ENCODE measurements at places on chromosomes 4 and X.

DNA sequence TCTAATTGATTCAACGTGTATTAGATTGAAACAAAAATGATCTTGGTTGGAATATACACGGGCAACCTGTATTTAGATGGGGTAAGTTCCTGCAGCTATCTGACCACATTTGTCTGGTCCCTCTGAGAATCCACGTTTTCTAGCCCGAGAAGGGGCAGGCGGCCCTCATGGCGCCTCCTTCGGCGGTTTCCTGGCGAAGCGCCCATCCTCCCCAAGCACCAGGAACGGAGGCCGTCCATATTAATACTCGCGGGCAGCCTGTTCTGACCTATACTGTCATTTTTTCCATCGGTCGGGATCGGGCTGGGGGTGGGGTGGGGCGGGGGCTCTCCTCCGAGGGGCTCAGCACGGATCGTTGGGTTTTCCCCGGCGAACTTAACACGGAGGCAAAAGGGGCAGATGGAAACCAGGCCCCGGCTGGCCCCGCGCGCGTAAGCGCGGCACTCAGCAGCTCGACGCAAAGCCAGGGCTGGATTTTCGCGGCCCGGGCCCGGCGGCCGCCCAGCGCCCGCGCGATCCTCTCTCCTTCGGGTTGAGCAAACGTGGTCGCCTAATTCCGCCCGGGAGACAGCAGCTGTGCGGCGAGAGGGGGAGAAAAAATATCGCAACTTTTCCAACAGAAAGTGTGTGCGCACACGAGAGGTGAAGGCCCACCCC lies 77.2 kb upstream of the BCOR start:
- DNase-seq: no peak

GRCh38 chrX:134469486-134469885 lies 9.5 kb downstream of the HPRT1 start:
- DNase-seq: no peak

DNA sequence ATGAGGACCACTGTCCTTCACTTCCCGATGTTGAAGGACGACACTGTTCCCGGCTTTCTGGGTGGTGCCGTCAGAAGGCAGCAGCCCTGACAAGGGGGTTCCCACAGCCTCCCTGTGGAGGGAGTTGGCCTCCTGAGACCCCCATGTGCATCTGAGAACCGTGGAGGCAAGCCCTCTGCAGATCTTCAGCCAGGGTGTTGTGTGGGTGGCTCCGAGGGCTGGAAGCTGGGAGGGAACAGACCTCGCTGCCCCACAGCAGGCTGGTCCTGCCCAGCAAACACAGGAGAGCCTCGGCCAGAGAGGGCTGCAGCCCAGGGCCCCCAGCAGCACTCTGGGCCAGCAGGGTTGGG lies 16.2 kb downstream of the DGKQ start:
- no peak for DNase-seq

- no peak for DNase-seq
These were observed 60.2 kb upstream of the GRPR start for GRCh38 chrX:16063141-16063540.

DNA sequence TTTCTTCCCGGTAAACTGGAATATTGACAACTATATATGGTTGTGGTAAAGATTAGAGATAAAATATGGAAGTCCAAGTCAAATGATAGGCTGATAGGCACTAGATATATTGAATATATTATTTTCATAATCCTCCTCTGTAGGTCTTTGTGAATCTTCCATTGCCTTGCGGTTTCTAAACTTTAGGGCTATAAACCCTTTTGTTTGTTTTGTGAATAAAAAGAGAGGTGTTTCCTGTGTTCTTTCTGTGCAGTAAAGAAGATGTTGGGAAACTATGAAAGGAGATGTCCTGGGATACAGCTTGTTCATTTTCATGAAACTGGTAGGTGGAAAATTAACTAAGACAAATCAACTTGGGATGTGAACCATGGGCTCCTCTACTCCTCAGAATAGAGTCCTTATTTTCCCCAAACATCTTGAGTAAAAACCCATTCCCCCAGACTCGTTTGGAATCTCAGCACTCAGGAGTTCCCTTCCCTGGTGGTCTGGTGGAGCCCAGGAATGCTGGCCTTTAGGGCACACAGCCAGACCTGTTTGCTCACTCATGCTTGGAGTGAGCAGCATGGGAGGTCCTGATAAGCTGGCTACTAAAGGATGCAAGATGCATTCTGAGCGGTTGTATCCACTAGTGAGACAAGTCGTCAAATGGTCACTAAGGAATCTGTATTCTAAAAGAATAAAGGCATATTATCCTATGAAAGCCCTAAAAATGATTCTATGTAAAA lies 22.2 kb downstream of the PRDM8 start:
- DNase-seq: no peak

DNA sequence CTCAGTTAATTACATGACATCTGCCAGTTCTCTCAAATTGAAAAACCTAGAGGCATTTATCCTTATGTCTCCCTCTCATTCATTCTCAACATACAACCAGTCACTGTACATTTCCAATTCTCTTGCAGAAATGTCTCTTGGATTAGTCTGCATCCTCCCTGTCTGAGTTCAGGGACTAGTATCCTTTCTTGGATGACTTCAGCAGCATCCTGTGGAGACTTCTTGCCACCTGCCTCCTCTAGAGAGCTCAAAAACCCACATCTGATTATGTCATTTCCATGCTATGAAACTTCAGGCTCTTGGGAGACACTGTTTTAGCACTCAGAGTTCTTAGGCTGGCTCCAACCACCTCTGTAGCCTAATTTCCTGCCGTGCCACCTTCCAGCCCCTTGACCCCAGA lies 515.1 kb upstream of the DIPK2B start:
- DNase-seq: no peak

DNA sequence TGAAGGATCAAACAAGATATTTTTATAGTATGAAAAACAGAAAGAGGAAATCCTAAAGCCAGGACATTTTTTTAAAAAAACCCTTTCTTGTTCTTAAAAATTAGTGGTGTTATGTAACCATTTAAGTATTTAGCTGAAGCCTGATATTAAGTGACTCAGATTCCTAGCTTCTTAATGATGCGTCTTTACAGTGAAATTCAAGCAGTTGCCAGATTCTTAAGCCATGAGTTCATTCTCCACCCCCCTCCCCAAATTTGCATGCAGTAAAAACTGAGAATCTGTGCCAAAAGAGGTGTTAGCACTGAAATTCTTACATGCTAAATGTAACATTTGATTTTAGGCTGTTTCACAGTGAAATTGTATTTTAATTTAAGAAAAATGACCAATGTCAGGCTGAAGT lies 180.8 kb downstream of the RAPGEF2 start:
- DNase-seq: no peak

DNA sequence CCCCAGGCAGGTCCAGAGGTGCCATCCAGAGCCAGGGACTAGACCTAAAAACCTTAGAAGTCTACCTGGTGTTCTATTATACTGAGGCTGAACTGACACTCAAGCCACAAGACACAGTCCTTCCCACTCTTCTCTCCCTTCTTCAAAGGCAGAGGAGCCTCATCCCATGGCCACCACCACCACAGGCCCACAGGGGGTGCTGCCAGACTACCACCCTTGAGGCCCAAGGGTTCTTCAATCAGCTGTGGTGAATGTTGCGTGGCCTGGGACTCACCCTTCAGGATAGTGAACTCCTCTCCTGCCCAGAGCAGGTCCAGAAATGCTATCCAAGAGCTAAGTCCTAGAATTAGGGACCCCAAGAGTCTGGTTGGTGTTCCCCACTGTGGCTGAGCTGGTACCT lies 17.5 kb upstream of the RFC1 start:
- DNase-seq: no peak

DNA sequence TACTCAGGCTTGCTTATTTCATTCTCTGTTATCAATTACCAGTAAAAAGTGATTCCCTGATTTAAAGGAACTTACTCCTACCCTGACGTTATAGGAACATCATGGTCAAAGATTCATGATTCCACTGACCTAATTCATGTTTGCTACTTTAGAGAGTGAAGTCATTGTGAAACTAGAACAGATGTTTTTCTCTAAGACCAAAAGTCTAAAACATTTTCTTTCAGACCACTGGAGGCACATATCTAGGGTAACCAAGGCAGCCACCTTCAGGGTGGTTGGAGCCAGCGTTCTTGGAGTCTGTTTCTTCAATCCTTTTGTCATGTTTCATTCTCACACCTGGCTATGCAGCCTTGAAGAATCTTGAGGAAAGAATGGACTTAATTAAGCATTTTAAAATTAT lies 77.8 kb downstream of the GALNTL6 start:
- no peak for DNase-seq

DNA sequence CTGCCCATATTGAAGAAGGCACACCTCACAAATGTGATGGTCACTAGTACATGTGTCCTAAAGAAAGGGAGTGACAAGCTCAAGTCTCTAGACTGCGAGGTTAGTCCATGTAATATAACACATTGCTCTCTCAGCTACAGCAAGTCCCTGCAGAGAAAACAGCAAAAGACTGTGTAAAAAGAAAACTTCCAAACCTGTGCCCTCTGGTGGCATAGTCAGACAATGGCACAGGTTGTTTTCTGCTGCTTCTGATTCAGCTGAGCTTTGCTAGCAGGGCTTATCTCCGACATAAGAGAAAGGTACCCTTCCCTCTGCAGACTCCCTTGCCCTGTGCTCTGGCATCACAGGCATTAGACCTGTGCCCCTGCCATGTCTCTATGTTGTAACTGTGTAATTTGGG lies 1.4 kb upstream of the SERPINA7 start:
- DNase-seq: no peak

DNA sequence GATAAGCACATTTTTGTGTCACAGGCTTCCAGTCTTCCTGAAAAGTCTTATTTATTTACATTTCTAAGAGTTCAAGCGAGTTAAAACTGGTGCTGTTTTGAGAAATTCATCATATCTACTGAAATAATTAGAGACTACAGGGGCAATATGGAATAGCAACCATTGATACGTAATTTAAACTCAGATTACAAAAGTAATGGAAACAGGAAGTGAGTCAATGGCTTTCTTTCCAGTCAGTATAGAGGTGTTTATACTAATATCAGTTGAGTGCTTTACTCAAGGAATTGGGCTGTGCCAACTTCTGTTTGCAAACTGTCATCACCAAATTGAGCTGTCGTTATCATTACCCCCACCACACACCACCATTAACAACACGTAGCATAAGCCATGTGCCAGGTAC lies 222.7 kb downstream of the COL25A1 start:
- no peak for DNase-seq

DNA sequence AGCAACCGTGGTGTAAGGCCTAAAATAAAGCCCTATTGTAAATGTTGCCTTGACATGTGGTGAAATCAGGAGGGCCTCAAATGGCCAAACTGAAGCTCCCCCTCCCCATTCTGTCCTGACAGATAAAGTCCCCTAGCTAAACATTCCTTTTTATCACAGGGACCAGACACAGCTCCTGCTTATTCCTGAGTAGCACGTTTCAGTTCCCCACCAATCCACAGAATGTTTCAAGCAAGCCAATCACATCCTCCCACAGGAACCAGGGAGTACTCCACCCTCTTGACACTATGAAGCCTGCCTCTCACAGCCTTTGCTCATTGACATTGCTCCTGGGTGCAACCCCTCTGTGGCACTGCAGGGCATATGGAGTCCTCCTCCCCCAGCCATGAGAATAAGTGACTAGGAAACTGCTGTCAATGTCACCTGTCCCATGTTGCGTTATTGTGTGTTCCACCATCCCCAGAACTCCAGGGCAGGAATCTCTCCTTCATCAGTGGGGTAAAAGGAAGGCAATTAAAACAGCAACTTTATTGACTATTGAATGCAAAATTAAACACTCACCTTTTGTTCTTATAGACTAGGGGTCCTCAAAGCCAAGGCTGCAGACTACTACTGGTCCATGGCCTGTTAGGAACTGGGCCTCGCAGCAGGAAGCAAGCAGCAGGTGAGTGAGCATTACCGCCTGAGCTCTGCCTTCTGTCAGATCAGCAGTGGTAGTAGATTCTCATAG lies 128.1 kb downstream of the COL25A1 start:
- DNase-seq: no peak

DNA sequence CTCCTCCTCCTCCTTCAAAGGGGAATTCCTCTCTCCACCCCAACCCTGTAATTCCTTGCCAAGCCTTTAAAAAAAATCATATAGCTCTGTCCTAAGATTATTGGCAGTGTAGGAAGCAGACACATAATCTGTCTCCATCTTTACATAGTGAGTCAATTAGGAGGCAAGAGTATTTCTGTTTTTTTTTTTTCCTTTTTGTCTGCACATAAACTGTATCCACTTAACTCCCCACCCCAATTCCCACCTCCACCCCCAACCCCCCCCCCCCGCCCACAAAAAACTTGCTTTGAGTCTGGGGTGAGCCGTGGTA lies 182.5 kb downstream of the RASL11B start:
- no peak for DNase-seq
